ENCODE measurements at places on chromosomes 11 and 22. TPM values are rescaled to one million over a fixed set of nuclear protein-coding genes. Genes with fewer than 3 reads are reported as not detected.

ZNF143 gene
- total RNA-seq: 36.6 TPM

DAGLA gene
- 0.14 TPM for total RNA-seq

KCNK4 gene
- total RNA-seq: not detected

OR10A2 gene
- not detected for total RNA-seq

DNA sequence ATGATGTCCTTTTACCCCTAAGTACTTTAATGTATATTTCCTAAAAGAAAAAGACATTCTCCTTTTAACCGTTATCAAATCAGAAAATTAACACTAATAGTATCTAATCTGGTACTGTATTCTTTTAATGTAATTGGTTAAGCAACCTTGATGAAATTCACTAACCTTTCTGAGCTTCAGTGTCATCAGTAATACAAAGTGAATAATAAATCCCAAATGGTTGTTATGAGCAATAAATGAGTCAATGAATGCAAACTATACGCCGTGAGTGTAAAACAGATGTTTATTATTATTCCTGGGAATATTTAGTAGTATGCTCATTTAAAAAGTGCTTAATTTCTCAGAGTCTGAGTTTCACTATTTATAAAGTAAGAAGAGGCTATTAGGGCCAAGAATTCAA, 21.5 kb downstream of the UEVLD start:
- no peak for DNase-seq
